T-helper 9 cell (primary cell): ENCODE measurements at places on chromosomes 5 and 9.

DNA sequence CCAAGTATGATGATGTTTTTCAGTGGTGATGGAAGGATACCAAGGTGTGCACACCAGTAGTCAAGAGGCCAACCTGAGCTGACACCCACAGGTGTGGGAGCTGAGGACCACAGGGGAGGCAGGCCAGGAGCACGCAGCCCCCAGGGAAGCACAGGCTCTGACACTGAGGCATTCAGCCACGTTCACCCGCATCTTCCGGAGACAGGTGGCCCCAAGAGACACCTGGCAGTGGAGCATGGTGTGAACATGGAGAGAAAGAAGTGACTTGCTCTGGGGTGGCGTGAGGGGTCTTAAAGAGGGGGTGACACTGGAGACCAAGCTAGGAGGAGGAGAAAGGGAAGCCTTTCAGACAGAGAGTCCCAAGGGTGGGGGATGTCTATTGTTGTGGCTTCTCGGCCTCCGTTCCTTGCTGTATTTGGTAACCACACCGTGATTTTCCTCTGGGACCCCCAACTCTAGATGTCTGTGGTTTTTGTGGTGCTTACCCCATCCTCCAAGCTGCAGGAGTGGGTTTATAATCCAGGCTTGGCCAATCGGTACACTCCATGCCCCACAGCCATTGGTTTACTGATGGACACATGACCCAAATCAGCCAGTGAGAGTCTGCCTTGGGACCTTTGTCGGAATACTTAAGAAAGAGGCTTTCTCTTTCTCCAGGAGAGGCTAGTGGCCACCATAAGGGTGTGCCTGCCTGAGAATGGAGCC, 84.6 kb downstream of the HRH2 start:
- DNase-seq = no peak

GRCh38 chr9:107809871-107810460, 320.4 kb upstream of the KLF4 start:
- DNase-seq = no peak

DNA sequence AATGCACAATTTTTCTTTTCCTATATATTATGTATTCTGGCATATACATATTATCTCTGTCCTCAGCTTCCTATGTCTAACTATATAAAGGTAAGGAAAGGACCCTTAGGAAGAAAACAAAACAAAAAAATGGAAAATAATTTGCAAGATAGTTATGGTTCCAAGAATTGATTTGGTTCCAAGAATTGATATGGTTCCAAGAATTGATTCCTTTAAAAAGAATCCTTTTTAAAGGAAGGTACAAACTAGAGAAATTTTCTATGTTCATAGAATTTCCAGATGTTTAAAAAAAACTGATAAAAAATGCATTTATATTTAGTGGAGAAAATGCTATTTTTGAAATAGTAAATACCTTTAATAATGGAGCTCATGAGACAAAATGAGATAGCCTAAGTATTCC, 12.1 kb downstream of the LYRM7 start:
- no peak for DNase-seq

- no peak for DNase-seq
Observed at GRCh38 chr5:53895091-53895683, 334.7 kb downstream of the NDUFS4 start.

DNA sequence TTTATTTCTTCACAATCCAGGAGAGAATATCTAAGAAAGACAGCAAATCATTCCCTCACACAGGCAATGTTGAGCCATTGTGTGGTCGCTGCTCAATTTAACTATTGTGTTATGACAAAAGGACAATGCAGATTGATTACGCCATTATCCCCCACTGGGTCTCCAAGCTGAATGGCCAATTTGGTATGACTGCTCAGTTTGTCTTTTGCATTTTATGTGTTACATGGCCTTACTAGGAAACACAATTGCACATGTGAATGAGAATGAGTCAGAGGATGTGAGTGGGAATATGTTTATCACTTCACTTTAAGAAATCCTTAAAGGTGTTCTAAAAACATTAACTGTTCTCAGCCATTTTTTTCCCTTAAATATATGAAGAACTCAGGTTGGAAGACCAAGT, 108.3 kb downstream of the FAM174A start:
- DNase-seq = no peak

DNA sequence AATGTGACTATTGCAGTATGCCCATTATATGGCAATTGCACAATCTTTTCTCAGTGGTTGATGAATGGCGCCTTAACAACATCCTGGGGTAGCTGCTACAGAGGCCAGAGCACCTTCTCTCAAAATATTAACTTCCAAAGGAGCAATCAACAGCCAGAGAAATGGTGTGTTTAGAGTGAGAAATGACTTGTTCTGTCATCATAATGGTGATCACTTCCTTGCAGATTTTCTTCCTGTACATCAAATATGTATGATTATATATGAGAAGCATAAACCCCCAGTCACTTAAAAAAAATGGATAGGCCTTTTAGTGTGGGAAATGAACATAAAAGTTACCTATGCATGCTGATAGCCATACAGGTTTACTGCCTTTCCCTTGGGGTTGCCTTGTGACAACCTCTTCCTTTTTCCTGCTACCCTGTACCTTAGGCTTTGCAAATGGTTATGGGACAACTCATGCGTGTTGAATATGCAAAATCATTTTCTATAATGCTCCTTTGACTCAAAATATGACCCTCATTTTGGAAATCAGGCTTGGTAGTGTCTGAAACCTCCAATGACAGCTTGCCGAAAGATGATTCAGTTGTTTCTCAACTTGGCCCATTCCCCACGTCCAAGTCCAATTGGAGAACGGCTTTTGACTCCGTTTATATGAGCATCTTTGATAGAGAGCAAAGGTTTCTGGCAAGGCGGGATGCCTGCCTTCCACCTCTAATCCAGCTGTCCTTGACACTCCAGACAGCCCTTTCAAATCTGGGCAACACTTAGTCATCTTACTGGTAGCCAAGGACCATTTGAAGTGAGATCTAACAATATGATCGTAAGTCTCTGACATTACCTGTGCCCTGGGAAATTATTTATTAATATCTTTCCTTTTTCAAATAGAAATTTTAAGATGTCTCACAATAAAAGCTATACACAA, 69.3 kb downstream of the SLC1A1 start:
- no peak for DNase-seq
